AG04450 (cell line): ENCODE measurements at places on chromosomes 1 and 21.

- DNase-seq: no peak
These were observed 466.8 kb downstream of the KIF26B start for GRCh38 chr1:245621589-245621988.

- DNase-seq: no peak
These were observed 15.8 kb downstream of the ACP6 start for GRCh38 chr1:147654511-147654910.

- no peak for DNase-seq
These were observed 15.9 kb upstream of the TNFSF4 start for GRCh38 chr1:173223031-173223380.

GRCh38 chr1:15848929-15849774, 1.6 kb downstream of the SPEN start:
- no peak for DNase-seq

DNA sequence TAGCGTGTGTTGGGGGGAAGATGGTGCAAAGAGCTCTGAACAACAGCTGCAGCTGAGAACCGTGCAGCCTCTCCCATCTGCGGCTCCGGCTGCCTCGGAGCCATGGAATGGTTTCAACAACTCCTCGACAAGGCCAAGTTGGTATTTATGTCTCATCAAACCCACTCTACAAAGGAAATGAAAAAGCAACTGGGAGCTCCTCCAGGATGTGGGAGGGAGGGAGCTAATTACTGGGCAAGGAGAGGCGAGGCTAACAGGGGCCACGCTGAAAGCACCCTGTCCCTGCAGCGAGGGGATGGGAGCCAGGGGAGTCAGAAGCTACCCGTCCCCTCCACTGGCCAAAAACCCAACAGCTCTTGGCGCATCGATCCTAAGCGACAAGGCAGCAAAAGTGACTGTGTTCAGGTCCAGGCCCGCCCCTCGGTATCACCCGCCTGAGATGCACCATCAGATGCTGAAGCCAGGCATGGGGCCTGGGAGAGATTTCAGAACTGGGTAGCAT, 63.1 kb downstream of the ACOT7 start:
- peak; percentile 49 for DNase-seq

DNA sequence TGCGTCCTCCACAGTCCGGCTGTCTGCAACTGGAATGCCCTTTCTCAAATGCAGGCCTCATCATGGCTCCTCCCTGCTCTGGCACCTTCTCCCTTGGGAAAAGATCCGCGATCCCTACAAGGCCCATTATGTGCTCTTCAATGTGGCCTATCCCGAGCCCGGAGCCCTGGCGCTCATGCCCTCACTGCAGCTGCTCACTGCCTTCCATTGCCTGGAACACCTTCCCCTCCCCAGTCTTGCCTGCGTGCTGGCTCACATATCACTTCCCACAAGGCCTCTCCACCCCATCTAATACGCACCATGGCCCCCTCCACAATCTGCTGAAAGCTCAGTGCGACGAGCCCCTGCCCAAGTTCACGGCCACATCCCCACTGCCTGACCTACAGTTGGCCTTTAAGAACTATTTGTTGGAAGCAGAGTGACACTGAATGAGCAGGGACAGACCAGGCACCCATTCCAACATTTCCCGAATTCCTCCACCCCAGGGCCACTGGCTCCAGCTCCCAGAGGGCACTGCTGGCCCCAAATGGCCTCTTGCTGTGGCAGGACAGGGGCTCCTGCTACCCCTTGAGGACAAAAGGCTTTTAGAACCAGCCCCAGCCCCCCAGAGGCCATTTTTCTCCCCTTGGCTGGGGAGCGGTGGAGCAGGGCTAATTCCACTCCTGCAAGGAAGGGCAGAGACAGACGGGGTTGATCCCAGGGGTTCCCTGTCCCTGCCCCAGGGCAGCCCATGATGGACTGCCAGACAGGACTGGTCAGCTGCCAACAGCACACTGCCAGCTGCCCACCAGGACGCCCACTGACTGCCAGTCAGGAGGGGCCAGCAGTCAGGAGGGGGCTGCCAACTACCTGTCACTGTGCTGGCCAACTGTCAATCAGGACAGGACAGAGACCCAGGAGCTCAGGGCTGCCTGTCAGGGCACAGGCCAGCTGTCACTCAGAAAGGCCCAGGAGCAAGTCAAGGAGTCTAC, 64.8 kb downstream of the DHRS3 start:
- DNase-seq: no peak

- DNase-seq: no peak
These were observed 42.9 kb downstream of the TFF3 start for GRCh38 chr21:42272109-42272962.

DNA sequence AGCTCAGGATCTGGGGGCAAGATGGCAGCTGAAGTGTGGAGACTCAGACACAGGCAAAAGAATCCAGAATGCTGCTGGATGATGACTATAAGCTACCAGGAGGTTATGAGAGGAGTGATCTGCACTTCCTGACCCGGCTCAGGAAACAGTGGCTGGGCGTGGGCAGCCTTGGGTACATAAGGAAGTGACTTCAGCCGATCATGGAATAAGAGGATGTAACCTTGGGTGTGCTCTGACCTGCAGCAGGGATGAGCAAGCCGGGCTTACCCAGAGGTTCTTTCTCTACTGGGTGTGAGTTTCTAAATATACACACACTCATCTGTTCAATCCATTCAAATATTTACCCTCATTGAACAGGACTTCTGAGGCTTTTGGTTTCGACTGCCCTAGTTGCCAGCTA, 62.7 kb downstream of the CD34 start:
- no peak for DNase-seq

DNA sequence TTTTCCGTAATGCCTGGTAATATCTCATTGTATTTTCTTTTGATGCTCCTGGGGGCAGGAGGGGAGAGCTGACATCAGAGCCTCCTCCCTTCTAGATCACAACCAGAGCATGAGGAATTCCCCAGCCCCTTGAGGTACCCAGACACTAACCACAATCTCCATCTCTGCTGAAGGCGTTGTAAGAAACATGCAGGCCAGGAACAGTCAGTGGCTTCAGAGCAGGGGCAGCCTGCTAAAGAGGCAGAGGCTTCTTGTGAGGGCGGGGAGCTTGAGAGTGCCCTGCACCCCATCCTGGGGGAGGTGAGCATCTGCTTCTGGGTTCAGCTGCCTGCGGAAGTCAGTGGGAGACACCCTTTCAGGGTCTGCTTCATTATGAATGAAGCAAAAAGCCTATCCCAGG, 19.0 kb downstream of the MAPKAPK2 start:
- no peak for DNase-seq

DNA sequence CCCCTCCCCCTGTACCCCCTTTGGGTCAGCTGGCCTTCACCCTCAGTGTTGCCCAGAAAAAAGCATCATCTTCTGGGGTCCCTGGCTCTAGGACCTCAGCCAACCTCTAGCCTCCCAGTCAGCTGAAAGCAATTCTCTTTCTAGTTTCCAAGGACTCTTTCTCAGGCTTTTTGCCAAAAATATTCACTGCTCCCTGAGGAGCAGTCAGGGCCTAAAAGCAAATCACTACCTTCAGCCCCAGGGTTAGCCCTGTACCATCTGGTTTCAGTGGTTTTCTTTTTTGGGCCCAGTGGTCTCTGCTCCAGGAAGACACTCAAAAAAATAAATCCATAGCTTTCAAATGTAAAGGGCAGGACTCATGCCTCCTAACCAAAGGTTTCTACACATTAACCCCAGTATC, 3.1 kb upstream of the LMOD1 start:
- DNase-seq: no peak
